Esophagus squamous epithelium (tissue), 5 donors: ENCODE measurements at places on chromosomes 1 and 21.

DNA sequence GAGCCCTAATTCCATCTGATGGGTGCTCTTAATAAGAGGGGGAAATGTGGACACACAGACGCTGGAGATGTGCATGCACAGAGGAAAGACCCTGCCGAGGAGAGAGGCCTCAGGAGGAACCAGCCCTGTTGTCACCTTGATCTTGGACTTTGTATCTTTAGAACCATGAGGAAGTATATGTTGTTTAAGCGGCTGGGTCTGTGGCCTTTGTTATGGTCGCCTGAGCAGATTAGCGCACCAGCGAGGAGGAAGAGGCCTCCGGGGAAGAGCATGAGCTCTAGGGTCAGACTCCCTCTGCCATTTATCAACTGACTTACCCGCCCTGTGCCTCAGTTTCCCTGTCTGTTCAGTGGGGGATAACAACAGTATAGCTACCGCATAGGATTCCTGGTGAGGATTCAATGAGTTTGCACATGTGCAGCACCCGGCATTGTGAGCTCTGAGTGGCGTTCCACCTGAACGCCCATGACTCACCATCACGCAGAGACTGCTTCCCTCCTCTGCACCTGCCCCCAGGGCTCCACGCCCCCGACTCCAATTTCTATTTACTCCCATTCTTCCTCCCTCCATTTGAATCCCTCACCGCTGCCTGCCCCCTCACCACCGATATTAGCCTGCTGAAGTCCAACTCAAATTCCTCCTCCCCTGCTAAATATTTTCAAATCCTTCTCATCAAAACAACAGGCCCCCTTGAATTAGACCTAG is 67.2 kb downstream of the ATP5PO start:
- no peak for DNase-seq

- no peak for DNase-seq
These were observed 67.3 kb upstream of the RAVER2 start for GRCh38 chr1:64677532-64677931.

GRCh38 chr1:86868477-86868876 is 45.4 kb downstream of the SELENOF start:
- DNase-seq, result no peak

DNA sequence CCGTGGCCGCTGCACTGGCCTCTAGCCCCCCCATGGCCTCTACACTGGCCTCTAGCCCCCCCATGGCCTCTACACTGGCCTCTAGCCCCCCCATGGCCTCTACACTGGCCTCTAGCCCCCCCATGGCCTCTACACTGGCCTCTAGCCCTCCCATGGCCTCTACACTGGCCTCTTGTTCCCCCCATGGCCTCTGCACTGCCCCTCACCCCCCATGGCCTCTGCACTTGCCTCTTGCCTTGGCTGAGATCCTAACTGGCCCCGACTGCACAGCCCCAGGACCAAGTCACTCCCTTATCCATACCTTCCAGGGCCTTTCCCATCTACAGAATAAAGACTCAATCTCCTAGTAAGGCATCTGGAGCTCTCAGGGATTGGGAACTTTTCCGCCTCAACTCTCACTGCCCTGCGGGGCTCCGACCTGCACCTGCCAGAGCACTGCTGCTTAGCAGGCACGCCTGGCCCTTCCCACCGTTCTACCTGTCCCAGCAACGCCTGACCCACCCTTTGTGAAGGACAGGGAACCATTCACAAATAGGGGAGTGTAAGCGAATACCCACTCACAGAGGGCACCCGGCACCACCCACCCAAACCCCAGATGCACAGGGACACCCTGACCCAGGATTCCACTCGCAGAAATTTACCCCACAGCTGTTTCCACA is 38.8 kb downstream of the ACOT7 start:
- no peak for DNase-seq

- DNase-seq, result no peak
These were observed 22.9 kb upstream of the GNPAT start for GRCh38 chr1:231218078-231218477.

GRCh38 chr1:241857131-241857530 is 9.1 kb downstream of the EXO1 start:
- no peak for DNase-seq

DNA sequence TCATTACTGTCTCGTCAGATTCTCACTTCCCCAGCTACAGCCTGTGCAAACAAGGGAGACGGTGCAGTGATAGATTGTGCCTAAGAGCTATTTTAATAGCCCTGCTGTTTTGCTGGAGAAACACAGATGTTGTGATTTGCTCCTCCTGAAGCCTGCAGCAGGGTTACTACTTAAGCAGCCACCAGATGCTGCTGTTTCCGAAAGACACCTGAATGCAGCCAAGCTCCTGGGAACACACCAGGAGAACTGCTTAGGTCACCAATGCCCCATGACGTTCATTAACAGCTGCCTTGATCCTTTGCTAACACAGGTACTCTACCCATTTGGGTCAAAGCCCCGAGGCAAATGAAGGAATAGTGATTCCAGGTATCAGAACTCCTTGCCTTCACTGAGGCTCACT is 411.8 kb upstream of the DAB1 start:
- DNase-seq, result no peak

GRCh38 chr1:206797534-206798383 is 25.5 kb upstream of the IL10 start:
- DNase-seq, result no peak
